ENCODE measurements at places on chromosomes 5 and 9.

DNA sequence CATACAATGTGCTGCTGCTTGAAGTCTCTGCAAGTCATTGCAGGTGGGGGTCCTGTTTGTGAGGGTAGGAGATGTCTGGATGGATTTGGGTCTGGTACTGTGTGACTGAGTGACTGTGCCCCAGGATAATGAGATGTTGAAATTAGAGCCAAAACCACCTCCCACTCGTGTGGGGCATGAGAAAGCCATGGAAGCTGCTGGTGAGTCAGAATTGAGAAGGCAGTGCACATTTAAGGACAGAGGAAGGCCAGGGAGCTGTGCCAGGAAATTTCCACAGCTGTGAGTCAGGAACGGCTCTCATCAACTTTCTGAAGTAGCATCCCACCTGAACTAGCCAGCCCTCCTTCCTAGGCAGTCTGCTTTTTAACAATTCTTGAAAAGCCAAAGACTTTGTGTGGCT is 229.8 kb downstream of the DRD1 start:
- no peak for DNase-seq

- no peak for DNase-seq
Observed at GRCh38 chr9:3751125-3751758, 225.4 kb upstream of the RFX3 start.

- DNase-seq = no peak
Observed at GRCh38 chr5:171055875-171056454, 194.1 kb downstream of the RANBP17 start.

- no peak for DNase-seq
Observed at GRCh38 chr9:134607971-134608370, 33.6 kb upstream of the COL5A1 start.

DNA sequence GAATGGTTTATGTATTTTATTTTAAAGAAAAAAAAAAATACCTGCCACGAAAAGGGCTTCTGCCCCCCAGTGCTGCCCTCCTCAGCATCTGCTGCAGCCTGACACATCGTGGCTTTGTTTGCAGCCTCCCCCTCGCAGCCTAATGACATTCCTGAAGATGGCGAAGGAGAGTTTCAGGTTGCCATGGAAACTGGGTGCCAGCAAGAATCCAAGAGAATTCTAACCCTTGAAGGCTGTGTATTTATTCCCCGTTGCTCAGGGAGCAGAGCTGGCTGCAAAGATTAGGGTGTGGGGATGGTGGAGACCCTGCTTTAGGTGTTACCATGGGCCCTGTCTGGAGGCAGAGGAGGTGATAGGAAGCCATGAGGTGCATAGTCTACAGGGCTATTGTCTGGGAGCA is 126.6 kb downstream of the NSG2 start:
- DNase-seq = no peak

DNA sequence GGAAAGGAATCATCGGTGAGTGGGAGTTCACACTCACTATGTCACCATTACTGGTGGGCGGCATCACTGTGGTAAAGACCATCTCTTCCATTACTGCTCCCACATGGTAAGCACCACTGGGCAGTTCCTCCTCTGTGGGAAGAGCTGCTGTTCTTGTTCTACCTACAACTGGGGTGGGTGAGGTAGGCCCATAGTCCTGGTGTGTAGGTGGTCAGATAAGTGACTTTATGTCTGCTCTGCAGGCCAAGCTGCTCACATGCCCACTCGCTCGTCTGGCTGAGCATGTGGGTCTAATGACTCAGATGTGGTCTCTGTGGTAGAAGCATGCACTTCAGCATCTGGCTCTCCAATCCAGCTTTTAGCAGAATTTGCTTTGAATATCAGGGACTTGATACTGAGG is 82.9 kb downstream of the TMEM215 start:
- DNase-seq = no peak

DNA sequence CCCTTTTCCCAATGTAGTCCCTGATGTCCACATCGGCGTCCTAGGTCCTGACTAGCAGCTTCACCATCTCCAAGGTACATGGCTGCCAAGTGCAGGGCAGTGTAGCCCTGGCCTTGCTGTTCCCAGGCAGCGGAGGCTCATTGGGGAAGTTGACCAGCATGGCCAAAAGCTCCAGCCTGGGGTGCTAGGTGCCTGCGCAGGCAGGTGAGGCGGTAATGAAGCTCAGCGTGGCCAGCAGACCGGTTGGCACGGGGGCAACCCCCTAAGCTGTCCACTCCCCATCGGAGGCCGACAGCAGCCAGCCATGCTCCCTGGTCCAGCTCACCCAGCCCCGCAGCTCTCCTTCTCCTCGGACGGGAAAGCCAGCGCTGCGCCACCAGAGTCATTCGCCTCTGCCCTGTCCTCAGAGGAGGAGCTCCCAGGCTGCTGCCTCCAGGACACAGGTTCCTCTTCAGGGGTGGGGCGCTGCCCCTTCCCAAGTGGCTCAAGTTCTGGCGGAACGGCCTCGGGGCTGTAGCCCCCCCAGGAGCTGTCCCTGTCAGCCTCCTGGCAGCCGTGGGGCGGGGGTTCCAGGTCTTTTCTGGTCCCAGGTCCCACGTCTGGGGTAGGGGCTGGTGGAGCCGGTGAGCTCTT is 1218.2 kb downstream of the FOXD4L5 start:
- DNase-seq = no peak

GRCh38 chr5:171367424-171368370 is 20.0 kb upstream of the NPM1 start:
- DNase-seq = no peak

DNA sequence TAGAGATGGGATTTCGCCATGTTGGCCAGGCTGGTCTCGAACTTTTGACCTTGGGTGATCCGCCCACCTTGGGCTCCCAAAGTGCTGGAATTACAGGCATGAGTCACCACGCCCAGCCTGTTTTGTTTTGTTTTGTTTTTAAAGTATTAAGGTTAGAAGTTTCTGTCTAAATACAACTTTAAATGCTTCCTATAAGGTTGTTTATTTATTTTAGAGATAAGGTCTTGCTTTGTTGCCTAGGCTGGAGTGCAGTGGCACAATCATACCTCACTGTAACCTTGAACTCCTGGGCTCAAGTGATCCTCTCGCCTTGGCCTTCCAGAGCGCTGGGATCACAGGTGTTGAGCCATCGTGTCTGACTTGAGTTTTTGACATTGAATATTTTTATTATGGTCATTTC is 11.4 kb downstream of the MRRF start:
- no peak for DNase-seq

DNA sequence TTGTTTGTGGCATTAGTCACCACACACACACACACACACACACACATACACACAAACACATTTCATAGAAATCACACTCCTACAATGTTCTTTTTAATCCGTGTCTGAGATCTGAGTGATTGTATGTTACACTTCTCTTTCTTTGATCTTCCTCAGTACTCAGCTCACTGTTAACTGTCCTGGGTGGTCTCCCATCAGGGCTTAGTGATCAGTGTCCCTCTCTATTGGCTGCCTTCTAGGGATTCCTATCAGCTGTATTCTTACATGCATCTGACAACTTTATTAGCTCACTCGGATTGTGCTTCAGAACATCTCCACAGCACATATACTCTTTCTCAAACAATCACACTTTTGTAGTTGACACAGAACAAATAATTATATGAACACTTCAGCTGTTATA is 170.2 kb upstream of the POU5F2 start:
- no peak for DNase-seq

- DNase-seq = no peak
Observed at GRCh38 chr9:109052416-109052815, 39.1 kb upstream of the CTNNAL1 start.

All from activated gamma-delta T cell treated with Interleukin-2 at 50 U/mL for 16 hours (primary cell).